Activated CD8-positive, alpha-beta memory T cell treated with anti-CD3 and anti-CD28 coated beads for 1 hour (primary cell): ENCODE measurements at places on chromosomes 2 and 18.

DNA sequence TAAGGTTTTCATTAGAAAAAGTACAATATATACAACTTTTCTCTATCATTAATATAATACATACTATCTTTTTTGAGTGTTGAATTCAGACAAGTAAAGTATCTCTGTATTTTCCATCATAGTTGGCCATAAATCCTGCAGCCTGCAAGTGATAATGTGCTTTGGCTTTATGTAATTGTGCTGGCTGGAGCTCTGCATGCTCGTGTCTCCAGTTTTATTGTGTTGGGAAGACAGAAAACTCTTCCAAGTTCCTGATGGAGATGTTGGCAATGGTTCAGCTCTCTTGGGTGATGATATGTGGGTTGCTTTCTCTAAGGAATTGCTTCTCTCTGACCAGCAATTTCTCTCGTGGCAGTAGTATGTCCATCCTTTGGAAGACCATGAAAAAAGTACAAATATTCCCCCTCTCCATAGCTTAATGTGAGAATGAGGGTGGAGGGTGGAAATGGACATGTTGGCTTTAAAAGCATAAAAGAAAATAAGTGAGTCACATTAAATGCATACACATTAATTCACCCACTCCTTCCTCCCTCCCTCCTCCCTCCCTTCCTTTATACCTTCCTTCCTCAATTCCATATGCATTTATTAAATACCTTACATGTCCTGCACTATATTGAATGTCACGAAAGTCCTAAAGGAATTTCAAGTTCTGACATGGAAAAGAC, 344.2 kb downstream of the MTX2 start:
- DNase-seq, result no peak

DNA sequence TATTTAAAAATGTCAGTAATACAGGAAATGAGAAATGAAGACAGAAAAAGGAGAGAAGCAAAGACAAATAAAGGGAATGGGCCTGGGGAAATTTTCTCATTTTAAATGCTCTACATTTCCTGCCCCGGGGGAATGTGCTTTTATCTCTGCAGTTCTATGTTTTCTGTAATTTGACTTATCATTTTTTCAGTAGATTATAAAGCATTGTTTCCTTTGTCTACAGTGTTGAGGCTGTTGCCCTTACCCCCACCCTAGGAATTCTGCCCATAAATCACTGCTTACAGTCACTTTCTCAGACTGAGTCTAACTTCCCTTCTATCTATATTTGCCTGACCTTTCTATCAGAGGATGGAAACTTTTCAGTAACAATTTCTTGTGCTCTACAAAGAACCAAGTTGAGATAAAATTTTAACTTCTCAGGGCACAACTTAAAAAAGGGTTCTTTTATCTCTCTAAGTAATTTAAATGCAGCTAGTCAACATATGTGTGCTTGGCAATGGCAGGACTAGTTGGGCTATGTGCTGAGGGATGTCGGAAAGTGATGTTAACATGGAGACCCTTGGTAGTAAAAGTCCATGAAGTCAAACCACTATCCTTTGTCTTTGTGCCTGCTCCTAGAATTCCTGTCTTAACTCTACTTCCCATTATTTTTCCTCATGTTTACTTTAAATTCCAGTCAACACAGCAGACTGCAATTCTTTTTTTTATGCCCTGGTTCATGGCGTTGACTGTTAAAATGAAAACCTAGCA, 146.5 kb upstream of the MMADHC start:
- DNase-seq, result no peak

GRCh38 chr2:70357684-70358071, 55.8 kb upstream of the FAM136A start:
- DNase-seq, result no peak

GRCh38 chr2:12718015-12718671, 1.4 kb downstream of the TRIB2 start:
- no peak for DNase-seq

- DNase-seq, result no peak
Observed at GRCh38 chr2:72026819-72027425, 120.7 kb downstream of the CYP26B1 start.

- no peak for DNase-seq
Observed at GRCh38 chr2:224163566-224164307, 124.7 kb upstream of the SERPINE2 start.

DNA sequence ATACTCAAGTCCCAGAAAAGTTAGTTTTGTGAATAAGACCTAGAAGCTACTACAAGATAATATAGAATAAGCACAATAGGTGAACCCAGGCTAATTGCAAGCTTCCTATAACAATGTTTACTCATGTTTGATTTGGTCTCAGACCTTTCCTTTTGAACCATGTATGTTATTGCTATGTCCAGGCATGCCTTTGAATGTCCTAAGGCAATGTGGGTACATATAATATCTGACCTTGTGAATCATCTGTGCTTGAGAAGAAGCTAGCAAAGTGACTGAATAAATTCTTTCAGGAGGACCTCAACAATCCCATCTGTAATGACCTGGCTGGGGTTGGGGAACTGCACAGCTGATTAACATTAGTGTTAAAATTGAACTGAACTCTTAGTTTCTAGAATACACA, 1285.9 kb upstream of the CELF4 start:
- DNase-seq, result no peak

DNA sequence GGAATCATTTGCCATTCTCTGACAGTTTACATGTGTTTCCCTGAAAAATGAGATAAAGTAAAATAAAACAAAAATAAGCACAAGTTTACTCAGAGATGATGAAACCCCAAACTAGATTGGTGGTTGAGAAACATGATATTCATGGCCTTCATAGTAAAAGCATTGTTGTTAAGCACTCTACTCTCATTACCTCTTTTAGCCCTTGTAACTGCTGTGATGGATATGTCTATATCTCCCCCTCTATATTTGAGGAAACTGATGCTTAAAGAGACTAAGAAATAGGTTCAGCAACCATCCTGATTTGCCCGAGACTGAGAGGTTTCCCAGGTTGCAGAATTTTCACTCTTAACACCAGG, 33.9 kb upstream of the GALNT3 start:
- no peak for DNase-seq

GRCh38 chr2:197197895-197198311, 112.7 kb downstream of the ANKRD44 start:
- no peak for DNase-seq

DNA sequence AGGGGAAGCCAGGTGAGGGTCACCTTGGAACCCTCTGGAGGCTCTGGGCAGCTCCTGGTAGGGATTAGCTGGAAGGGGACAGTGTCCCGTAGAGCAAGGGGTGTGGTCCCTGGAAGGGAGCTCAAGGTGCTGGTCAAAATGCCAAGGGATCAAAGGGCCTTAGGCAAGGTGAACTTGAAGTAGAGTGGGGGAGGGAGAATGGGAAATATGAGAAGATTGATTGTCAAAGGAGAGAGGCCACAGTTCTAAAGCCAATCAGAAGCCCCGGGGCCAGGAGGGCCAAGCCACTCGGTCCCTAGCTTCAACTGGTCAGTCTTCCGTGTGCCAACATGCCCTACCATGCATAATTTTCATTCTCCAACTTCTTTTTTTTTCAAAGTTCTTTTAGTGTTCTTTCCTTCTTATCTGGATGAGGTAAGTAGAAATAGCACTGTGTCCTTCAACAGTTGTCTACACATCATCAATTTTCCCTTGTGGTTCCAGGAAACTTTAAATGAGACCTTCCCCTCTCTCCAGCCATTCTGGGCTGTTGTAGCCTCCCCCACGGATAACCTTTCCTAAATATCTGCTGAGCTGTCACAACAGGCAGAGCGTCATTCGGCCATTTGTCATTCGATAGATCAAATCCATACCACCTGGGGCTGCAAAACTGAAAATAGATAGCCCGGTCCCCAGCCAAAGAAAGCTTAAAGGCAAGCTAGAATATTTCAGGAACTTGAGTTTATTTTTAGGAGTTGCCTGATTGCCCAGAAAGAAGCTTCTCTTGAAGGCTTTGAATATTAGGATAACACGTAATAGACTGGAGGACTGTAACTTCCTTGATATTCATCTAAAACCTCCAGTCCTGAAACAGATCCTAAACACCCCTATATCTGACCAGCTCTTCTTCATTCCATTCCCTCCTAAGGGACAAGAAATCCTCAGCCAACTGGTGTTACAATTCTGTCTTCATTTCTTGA, 83.3 kb downstream of the ALPK2 start:
- no peak for DNase-seq

DNA sequence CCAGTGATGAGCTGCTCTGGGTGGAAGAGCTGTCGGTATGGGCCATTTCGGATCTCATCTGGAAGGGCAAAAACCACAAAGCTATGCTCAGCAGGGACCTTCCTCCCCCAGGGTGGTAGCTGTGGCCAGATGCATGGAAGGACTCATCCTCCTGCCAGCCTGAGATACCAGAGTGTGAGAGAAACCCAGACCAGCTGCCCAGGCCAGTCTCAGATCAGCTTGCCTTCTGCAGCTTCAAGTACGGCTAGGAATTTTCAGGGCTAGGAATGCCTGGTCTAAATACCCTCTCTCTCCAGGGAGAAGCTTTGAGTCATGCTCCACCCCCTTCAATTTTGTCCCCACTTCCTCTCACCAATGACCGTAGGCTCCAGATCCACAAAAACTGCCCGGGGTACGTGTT, 1.4 kb upstream of the TUBA4B start:
- no peak for DNase-seq
